ENCODE measurements at places on chromosomes 2 and 18.
A peak's percentile ranks its signal among the peaks of the same experiment; 100 is the strongest.

DNA sequence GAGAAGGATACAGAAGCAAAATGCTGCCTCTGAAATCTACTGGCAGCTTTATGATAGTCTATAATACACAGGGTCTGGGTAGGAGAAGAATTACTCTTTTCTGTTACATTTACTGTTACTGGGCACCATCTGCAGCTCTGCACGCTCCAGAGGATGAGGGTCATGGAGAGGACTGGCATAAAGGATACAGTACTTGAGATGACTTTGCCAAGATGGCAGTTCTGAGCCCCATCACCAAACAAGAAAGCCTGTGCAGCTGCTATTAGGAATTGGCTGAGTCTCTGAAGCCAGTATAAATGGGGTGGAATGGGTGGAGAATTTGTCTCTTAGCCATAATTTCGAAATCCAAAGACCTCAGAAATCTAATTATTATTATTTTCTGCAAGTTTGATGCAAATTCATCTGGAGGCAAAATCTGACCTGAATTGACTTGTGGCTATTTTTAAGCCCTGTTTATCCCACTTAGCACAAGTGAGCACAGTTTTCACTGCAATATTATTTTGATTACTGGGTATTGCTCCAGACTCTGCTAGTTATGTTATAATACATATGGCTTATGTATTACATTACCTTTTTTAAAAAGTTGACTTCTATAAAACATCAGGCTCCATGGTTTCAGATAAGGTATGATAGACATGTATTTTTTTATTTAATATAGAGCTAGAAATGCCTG, 579.5 kb downstream of the MBD2 start:
- DNase-seq: peak; percentile 78

DNA sequence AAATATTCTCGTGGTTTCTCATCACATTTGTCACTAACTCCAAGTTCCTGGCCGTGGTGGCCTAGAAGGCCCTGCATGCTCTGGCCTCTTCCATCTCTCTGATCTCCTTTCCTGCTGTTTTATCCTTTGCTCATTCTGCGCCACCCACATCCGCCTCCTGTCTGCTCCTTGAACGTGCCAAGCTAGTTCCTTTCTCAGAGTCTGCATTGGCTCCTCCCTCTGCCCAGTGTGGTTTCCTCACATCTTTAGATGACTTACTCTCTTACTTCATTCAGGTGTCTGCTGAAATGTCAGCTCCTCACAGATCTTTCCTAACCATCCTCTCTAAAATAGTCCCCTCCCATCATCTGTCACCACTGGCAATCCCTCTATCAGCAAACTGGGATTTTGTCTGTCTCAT, 158.6 kb upstream of the RBMS1 start:
- no peak for DNase-seq

- DNase-seq: no peak
These were observed 26.6 kb downstream of the SPTBN1 start for GRCh38 chr2:54482715-54483114.

DNA sequence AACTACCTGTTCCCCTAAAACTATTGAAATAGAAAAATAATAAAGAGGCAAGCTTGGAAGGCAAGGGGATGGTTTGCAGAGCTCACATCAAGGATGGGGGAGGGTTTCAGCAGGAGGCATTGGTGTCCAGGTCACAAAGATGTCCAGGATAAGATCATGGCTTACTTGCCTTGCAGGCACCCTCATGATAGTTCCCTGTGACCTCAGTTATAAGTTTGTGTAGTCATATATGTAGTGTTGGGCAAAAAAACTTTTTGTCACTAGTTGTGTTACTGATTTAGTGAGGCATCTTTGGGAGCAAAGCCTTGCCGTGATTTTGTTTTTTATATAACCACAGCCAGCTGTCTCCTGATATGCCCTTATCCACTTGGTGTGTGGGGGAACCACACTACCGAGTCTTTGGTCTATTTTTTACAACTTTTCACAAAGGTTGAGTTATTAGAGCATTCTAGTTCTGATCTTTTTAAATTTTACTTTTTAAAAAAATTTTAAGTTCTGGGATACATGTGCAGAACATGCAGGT, 53.3 kb downstream of the IL1R2 start:
- no peak for DNase-seq

DNA sequence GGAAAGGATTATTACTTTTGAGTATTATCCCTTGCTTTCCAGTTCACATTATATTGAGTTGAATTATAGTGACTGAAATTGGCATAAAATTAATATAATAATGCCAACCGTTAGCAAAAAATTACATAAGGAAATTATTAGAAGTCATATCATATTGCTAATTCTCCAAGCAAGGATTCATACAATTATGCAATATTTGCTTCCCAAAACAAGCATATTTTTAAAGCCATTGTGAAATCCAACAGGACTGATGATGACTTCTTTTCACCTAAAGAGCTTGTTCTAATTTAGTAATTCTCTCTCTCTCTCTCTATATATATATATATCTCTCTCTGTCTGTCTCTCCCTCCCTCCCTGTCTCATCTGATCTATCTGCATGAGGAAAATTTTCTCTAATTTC, 283.5 kb downstream of the DSEL start:
- DNase-seq: no peak
